ENCODE measurements at places on chromosomes 3 and 15.

GRCh38 chr3:123334056-123334455 is 114.8 kb downstream of the ADCY5 start:
- DNase-seq, result no peak

DNA sequence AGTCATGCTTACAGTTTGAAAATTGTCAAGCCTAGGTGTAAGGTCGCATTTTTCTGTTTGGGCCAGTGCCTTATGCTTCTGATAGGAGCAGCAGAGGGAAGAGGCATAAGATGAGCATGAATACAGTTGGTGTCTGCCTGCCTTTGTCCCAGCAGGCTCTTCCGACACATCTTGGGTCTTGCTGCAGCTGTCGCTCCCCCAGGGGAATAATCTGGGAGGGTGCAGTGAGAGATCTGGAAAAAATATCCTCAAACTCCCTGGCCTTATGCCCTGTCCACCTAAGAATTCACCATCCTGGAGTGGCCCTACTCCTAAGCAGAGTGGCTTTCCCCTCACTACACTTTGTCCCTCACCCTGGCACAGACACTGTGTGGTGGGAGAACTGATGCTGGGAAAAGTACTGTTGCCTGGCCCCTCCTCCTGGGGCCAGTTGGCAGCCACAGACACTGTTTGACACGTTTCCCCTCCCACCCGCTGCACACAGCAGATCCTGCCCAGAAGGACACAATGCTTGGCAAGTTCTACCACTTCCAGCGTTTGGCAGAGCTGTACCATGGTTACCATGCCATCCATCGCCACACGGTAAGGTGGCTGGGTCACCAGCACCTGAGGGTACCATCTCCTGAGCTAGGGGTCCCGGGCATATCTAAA is 21.1 kb upstream of the RHO start:
- DNase-seq, result no peak

GRCh38 chr3:94234177-94234788 is 171.4 kb downstream of the NSUN3 start:
- DNase-seq, result no peak

DNA sequence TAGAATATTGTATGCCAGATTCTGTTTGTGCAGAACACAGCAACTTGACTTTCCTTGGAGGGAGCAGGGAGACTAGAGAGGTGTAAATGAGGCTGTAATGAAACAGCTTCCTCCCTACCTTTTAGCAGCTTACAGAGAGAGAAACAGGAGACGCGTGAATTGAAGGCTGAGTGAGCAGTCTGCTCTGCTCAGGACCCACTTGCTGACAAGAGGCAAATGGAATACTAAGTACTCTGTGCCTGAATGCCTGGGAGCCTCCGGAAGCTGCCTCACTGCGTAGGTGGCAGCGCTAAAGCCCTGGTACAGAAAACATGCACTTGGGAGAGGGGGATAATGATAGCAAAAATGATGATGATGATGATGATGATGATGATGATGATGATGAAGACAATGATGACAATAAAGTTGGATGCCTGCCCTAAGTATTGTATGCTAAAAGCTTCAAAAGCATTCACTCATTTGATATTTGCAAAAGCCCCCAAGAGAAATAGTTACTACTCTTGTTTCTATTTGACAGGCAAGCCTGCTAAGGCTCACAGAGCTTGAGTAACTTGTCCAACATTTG is 548.9 kb downstream of the NTRK3 start:
- DNase-seq, result no peak

GRCh38 chr3:23035927-23036640 is 167.0 kb upstream of the UBE2E2 start:
- no peak for DNase-seq

DNA sequence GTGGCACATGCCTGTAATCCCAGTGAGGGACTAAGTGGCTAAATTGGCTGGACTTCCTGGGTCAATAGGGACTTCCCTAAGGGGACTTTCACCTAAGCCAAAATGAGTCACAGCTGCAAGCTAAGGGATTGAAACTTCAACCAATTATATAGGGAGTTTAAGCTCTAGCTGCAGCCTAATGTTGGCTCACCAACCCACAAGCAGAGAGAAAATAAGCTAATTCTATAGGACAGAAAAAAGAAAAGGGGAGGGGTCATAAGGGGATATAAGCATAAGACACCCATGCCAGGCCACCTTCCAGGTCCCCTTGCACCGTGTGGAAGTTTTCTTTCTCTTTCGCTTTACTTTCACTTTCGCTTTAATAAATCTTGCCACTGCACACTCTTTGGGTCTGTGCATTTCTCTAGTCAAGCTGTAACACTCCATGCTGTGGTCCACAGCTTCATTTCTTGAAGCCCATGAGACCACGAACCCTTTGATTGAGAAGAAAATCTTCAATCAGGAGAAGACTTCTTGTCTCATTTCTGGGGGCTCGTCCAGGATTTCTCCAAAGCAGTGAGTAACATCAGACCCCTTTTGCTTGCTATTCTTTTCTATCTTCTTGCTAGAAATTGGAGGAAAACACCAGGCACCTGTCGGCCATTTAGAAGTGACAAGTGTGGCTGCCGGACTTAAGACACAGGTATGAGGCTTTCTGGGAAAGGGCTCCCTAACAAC is 192.3 kb downstream of the IGSF11 start:
- DNase-seq, result no peak

GRCh38 chr3:107524841-107525643 is 2.3 kb downstream of the BBX start:
- DNase-seq, result peak; percentile 15

GRCh38 chr3:43865887-43866528 is 175.3 kb downstream of the ABHD5 start:
- no peak for DNase-seq

- DNase-seq, result no peak
Measured at GRCh38 chr15:26767169-26767670, 5.6 kb downstream of the GABRB3 start.

- no peak for DNase-seq
Measured at GRCh38 chr3:176961916-176962315, 235.4 kb downstream of the TBL1XR1 start.

DNA sequence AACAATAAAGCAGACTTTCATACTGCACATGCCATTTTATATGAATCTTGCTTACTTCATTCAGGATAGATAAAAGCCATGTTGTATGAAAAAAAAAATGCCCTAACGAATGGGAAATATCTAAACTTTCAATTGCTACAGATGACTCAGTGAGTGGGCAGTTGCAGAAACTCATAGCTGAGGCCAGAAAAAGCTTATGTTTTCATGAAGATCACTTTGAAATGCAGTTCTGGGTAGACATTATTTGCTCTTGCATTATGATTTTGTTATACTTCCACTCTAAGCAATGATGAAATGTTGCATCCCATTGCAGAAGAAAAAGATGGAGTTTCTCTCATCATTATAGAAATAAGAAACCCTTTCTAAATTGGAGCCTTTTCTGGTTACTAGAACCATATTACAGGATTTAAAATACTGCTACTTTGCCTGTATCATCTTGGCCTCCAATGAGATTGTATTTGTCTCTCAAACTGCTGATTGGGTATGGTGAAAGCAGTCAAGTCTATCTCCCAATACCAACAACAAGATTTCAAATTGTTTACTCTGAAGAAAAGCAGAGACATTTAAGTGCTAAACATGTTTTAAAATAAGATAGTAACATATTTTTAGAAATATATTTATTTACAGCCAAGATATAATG is 17.0 kb downstream of the PEAK1 start:
- no peak for DNase-seq

GRCh38 chr15:98843844-98844243 is 163.7 kb downstream of the PGPEP1L start:
- no peak for DNase-seq

DNA sequence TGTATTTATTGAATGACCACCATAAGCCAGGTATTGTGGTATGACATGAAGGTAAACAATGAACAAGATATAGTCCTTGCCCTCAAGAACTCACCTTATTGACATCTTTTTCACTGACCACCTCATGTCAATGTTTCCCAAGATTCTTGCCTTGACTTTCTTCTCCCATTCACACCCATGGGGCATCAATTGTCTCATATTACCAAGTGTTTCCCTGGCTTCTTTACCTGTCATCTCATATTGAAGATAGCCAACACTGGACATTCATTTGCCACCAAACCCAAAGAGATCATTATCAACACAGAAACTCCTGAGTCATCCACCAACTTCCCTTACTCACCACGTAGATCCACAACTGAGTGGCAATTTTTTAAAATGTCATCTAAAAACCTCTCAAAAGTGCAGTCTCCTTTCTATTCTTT is 2.2 kb downstream of the EFHB start:
- DNase-seq, result no peak

GRCh38 chr15:63922261-63922904 is 88.6 kb upstream of the HERC1 start:
- DNase-seq, result no peak

DNA sequence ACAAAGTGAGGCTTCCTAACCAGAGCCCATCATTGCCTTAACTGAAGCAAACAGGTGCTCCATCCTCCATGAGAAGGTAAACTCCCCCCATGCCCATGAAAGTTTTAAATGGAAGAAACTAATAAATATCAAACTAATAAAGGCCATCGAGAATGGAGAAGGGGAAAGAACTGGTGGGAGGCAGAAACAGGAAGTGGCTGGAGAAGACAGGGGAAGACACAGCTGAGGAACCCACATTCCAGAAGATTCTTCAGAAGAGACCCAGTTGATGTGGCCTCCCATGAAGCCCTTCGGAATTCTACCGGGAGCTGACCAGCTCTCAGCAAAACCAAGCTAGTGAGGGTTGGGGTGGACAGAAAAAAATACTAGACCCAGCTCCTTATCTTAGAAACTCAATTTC is 41.6 kb downstream of the SH3BP5 start:
- DNase-seq, result no peak

DNA sequence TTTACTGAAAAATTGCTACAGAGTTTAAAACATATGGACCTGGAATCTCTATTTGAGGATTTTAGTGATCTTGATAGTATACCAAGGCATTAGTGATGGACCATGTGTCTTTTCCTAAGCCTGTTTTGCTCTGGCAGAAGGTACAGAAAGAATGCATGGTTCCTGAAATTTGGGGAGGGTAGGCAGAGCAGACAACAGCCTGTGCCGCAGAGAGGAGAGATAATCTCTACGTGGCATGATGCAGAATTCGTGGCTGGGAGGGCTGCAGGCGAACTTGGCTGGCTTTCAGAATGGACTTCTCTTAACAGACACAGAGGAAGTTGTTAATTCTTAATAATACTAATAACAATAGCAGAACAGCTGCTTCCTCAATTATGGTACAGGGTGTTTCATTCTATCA is 137.5 kb upstream of the FOXB1 start:
- no peak for DNase-seq

GRCh38 chr15:91855684-91856489 is 2.4 kb downstream of the SLCO3A1 start:
- no peak for DNase-seq

DNA sequence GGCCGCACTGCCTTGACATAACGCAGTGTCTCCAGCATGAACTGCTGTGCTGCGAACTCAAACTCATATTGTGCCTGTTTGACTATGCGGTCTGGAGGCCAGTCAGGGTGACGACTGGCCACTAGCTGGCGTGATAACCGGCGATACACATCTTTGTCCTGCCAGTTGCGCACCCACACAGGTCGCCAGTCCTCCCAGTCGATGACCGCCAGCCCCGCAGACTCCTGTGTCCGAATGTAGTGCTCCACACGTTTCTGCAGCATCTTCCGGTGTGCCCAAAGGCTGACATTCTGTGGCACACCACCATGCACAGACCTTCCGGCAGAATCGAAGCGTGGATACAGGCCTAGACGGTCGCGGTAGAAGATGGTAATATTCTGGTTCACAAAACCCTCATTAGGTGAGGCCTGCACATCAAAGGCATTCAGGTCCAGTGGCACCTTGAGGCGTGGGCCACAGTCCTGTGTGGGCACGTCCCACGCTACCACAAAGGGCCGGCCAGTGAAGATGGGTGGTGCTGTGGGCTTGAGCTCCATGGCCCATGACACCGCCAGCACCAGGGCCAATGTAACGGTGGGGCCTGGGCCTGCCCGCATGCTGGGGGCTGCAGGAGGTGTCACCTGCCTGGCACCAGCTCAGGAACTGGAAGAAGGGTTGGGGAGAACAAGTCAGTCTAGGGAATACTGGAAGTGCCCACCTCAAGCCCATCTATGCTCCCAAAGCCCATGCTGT is 2.5 kb downstream of the HYAL2 start:
- DNase-seq, result no peak

DNA sequence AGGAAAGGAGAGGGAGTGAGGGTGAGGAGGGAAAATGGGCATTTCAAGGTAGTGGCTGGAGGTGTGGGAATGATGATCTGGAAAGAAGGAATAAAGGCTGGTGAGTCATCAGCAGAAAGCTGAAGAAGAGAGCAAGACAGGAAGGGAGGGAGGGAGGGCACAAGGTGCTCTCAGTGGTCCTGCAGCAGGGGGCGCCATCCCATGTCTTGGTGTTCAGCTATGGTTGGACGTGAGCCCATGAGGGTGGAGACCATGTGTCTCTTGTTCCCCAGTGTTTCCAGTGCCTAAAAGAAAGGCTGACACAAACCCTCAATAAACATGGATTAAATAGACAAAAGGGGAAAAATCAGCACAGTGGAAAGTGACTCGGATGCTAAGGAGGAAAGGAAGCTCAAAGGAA is 228.5 kb downstream of the NTRK3 start:
- no peak for DNase-seq

- DNase-seq, result no peak
Measured at GRCh38 chr3:24519368-24520100, 24.9 kb upstream of the THRB start.

- DNase-seq, result no peak
Measured at GRCh38 chr15:82158811-82159210, 103.7 kb downstream of the EFL1 start.

DNA sequence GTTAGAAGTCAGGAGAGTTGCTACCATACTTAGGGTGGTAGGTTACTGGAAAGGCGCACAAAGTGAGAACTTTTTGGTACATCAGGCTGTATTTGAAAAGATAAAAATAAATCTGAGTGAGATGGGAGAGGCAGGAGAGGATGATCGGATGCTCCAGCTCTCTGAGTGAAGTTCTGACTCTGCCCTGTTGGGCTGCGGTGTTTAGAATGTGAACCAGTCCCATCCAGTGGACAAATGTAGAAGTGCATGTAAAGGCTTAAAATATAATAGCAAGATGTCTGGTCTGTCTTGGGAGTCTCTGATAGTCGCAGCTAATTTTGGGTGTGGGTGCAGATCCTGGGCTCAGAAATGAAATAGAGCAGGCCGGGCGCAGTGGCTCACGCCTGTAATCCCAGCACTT is 30.4 kb downstream of the ACKR2 start:
- no peak for DNase-seq

GRCh38 chr15:89980896-89981295 is 20.2 kb upstream of the ZNF710 start:
- no peak for DNase-seq

- no peak for DNase-seq
Measured at GRCh38 chr3:60703008-60703407, 548.2 kb downstream of the FHIT start.

- DNase-seq, result no peak
Measured at GRCh38 chr15:51226576-51227210, 111.7 kb downstream of the CYP19A1 start.

- DNase-seq, result no peak
Measured at GRCh38 chr15:37032091-37032775, 68.1 kb downstream of the MEIS2 start.

DNA sequence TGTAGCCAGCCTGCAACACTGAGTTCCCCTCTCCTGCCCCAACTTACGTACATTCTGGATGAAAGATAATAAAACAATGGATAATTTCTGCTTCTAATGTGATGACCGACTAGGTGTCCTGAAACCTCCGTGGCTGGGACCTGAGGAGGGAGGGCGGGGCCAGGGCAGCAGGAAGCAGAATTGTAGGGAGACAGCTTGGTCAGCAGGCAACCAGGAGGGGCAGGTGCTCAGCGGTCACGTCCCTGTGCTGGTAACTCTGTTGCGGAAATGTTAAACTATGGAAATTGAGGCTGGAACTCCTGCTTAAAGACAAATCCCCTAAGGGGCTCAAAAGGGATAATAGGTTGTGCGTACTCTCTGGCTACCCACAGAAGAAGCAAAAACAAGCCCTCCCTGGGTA is 30.4 kb downstream of the SLC6A20 start:
- no peak for DNase-seq

Data from central memory CD8-positive, alpha-beta T cell (primary cell).